ENCODE measurements at places on chromosomes 3 and 15.

DNA sequence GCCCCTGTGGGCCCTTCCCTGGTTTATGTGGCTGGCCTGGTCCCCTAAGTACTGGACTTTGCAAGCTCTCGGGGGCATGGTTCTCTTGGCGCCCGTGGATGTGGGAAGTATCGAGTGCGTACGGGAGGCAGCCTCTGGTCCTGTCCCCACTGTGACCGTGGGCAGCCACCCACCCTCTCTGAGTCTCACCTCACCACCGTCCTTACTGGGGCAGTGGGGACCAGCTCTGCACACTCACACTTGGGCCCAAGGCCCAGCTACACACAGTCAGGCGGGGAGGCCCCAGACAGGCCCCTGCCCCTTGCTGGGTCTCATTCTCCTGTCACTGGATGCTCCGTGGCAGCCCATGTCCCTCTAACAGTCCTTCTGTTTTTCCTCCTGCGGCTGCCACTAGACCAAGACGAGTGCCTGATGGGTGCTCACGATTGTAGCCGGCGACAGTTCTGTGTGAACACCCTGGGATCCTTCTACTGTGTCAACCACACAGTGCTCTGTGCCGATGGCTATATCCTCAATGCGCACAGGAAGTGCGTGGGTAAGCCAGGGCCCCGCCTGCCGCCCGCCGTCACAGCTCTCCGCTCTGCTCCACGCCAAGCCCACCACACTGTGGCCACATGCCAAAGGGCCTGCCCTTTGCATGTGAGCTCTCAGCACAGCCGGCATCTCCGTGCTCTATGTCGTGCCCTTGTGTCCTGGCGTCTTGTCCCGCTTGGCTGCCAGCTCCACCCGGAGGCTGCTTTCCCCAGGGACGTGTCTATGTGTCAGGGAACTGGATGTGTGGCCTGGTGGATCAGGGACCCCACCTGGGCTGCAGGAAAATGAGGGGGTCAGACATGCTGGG, 72.7 kb downstream of the FBLN2 start:
- no peak for DNase-seq

GRCh38 chr3:108406661-108407206, 103.7 kb downstream of the MYH15 start:
- no peak for DNase-seq

- no peak for DNase-seq
Measured at GRCh38 chr15:28208583-28208982, 109.5 kb upstream of the OCA2 start.

GRCh38 chr3:8387571-8387970, 114.1 kb upstream of the LMCD1 start:
- DNase-seq, result no peak

DNA sequence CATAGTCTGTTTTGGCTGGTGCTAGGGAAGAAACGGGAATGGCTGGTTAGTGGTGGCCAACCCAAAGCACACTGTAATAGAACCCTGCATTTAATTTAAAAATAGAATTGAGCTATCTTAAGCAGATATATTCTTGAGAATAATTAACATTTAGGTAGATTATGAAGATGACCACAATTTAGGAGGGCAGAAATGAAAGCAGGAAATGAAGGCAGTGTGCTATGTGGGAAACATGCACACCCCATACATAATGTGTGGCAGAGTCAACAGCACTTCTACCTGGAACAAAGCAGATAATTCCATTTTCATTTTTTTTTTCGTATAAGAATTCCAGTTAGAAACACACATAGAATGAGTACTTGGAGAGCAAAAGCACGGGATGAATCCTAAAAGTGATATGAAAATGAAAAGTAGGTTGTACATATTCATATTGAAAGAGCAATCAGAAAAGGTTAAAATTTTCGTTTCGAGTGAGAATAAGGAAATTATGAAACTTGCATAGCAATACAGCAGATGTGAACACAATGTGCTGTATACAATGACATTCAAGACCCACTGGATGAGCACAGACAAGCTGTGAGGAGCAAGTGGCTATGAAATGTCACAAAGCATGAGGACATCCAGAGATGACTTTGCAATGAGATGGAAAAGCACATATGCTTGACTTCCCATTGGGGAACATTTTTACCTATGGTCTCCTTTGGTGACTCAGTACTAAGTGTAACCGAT, 102.6 kb downstream of the TFG start:
- DNase-seq, result no peak

- no peak for DNase-seq
Measured at GRCh38 chr15:55834331-55834730, 91.4 kb upstream of the PRTG start.

DNA sequence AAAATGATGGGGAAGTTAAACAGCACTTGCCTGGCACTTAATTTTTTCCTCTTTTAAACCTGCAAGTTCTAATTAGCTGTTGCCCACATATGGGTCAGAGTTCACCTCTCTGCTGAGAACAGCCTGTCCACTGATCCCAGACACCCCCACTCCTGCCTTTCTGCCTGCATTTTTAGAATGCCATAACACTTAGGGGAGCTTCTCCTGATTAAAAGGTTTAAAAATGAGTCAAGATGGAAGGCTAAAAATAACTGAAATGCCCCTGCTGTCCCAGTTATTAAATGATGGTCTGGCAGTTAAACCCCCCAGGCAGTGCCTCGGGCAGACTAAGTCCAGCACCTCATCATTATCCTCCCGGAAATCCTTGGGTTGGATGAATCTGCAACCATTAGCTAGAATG, 913.6 kb upstream of the ARPP21 start:
- no peak for DNase-seq

DNA sequence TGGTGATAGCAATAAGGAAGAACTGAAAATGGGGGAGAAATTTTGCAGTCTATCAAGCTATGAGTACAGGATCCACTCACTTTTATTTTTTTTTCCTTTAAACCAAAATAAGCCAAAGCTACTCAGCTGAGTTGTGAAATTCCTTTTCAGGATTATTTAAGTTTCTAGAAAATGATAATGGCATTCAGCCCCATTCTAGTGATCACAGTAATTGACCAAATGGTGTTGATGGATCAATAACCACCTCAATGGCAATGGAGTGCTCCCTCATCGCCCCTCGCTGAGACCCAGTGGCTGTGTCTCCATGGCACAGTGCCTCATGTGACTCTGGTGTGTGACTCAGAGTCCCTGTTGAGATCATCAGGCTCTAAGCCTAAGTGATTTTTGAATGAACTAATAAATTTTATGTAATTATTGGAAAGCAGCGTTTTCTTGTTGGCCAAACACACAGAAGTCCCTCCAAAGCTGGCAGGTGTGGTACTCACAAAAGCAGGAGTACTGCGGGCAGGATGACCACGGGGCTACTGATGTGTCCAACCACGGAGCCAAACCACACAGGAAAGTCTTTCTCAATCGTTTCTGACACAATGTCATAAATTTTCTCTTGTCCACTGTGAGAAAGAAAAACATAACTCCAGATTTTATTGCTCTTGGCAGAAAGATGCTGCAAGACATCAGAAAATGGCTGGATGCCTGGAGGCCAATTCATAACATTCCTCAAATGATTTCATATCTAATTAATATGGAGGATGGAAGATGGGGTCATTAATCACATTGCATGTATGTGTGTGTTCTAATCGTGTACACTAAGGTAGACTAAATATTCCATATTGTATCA, 14.4 kb upstream of the STARD5 start:
- DNase-seq, result no peak

- DNase-seq, result no peak
Measured at GRCh38 chr15:28885630-28886430, at the start of gene APBA2. TSS of gene APBA2 (plus strand) at chr15:28885974. CDS start at chr15:29053885, 167,911 bp downstream.

DNA sequence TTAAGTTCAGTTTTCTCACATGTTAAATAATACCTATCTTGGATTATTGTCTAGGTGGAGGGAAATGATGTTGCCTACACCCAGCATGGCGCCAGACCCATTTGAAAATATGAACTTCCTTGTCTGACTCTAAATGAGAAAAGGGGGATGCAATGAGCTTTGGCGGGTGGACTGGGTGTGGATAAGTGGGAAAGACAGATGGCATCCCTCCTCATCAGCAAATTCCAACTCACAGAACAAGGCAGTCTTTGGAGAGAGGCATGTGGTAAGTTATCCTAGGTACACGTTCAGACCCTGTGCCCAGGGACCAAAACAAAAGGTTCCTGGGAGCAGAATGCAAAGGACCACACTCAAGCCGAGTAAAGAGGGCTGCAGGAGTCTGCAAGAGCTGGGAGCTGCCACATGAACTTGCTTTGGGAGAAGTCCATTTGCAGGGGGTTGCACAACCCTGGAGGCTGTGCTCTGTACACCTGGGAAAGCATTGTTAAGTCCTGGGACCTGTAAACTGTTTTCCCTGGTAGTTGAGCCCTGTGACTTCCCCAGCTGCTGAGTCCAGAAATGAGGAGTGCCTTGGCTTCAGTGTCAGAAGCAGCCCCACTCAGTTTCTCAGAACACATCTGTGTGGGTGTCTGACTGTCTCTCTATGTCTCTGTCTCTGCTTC, 102.3 kb upstream of the TPM1 start:
- DNase-seq, result no peak

GRCh38 chr3:152688313-152688712, 146.6 kb upstream of the P2RY1 start:
- DNase-seq, result no peak

DNA sequence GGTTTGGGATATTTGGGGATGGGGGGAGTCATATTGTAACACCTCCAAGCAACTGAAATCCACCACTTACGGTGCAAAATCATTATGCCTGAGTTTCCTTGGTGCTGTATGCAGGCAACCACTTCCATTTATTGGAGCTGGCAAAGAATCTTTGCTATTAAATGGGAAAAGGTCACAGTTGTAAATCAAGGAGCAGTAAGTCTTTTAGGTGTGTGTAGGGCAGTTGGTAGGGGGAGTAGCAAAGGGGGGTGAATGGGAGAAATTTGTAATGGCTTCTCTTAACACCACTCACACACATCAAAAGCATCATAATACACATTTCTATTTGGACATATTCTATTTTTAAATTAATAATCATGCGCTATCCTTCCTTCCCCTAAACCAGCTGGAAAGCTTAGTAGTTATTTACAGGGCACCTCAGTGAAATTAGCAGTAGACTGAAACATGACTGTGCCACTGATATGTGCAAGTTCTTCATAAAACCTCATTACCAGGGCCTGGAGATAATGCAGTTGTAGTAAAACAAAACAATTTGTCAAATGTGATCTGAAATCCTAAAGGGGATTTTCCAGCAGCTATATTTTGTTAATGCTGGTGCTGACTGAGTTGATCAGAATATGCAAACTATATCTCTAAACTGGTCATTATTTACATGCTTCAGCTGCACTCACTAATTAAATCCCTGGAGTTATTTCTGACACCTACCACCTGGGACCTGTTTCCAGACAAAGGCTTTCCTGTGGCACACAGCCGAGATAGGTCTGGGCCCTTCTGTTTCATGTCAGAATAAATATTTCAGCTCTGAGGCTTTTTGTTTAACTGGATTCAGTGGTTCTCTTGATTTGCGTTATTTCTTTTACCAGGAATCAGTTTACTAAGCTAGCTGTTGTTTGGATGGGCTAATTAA, 90.1 kb downstream of the B3GALNT1 start:
- no peak for DNase-seq

GRCh38 chr3:144900366-144900765, 928.7 kb downstream of the DIPK2A start:
- no peak for DNase-seq

DNA sequence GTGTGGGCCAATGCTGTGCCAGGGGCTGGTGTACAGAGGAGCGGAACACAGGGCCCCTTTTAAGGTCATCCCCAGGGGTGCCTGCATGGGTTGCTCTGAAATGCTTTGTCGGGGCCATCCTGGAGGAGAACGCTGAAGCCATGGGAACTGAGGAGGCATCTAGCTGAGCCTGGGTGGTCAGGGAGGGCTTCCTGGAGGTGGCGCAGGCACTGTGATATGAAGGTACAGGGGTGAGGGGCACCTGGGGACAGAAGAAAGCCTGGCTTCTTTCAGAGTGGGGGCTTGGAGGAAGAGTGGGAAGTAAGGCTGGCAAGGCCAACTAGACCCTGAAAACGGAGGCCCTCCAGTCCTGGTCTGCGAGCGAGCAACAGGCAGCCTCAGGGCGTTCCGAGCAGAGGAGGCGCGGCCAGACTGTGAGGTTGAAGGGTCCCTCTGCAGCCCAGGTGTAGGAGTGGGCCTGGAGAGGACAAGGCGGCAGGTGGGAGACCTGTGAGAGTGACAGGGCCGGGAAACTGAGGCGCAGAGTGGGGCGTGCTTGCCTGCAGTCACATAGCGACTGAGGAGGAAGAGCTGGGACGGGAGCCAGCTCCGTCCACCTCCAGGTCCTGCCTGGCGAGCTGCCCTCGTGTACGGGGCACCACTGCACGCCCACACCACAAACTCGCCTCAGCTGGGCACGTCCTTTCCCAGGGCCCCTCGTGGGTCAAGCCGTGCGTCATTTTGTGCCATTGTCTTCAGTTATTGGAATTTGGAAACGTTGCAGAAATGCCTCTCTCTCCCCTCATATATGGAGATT, 4.1 kb downstream of the FBLN2 start:
- DNase-seq, result no peak

DNA sequence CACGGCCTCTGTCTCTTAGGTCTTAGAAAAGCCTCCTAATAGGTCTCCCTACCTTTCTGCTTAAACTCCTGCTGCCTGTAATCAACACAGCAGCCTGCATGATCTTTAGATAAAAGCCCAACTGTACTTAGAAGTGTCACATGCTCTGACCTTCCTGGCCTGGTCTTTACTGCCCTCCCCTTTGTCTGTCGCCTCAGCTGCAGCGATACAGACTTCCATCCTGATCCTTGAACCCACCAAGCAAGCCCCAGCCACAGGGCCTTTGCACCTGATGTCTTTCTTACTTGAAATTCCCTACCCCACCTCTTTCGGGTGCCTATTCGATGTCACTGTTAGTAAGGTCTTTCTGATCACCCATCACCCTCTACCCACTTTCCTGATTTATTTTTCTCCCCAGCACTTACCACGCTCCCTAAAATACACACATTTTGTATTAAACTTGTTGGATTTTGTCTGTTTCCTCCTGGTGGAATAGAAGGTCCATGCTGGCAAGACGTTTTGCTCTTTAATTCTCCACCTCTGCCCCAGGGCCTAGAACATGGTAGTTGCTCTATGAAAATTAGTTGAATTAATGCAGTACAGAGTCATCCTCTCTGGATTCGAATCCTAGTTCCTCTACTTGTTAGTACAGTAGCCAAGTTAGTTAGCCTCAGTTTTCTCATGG, 51.1 kb downstream of the AQP9 start:
- DNase-seq, result no peak

DNA sequence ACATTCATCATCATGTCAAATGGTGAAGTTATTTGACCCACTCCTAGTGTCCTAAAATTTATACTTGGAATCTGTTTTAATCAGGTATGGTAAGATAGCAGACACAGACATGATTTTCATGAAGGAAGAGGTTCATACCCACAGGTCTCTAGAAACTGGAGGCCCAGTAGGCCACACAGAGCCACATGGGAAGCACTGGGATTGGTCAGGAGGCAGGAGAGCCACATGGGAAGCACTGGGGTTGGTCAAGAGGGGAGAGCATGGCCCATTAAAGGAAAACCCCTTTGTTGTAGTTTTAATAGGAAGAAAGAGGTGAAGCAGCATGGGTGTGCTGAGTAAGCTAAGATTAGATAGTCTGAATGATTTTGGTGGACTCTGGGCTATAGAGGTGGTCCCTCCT, 356.9 kb downstream of the MFSD1 start:
- DNase-seq, result no peak

- DNase-seq, result no peak
Measured at GRCh38 chr3:127425505-127426443, 137.9 kb upstream of the PRR20G start.

- no peak for DNase-seq
Measured at GRCh38 chr15:42378011-42378410, 18.7 kb downstream of the CAPN3 start.

GRCh38 chr15:72183781-72184164, 13.8 kb downstream of the GRAMD2A start:
- no peak for DNase-seq

- no peak for DNase-seq
Measured at GRCh38 chr15:40456299-40456712, 14.5 kb upstream of the CHST14 start.

- no peak for DNase-seq
Measured at GRCh38 chr3:56870436-56870835, 68.7 kb upstream of the ARHGEF3 start.
